ENCODE measurements at places on chromosomes 4 and X.
A peak's percentile ranks its signal among the peaks of the same experiment; 100 is the strongest.

- DNase-seq: no peak
These were observed 1.1 kb downstream of the NKX3-2 start for GRCh38 chr4:13543032-13543838.

DNA sequence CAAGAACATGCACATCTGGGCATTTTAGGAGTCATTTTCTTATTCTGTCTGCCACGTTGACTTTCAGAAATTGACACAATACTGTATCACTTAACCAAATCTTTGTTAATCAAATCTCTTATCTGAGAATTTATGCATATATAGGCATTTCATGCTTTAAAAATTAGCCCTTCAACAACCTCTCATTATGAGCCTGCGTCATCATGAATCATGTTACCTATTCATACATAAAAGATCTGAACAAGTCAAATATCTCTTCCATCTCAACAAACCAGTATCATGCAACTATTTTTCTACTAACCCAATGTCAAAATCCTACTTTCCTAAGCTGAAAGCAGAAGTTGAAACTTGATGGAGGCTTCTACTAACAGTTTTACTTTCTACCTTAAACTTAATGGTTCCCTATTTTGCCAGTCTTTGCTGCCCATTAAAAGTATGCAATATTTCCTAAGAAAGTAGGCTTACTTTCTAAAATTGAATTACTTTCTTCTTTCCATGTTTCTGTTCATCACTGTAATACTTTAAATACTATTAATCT lies 1.8 kb downstream of the ADAM29 start:
- no peak for DNase-seq

DNA sequence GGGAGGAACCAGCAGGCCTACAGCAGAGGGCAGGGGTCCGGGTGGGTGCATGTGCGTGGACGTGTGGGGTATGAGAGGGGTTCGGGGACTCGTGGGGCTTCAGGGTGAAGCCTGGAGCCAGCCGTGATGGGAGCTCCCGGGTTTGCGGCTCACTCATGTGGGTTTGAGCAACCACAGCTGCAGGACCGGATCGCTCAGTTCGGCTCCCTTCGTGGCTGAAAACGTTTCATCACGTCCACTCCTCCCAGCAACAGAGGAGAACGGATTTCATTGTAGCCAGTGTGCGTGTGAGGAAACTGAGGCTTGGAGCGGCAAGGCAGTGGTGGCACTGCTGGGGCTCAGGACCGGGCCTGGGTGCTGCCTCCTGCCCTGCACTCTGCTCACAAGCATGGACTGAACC lies 10.6 kb downstream of the BGN start:
- DNase-seq: no peak

DNA sequence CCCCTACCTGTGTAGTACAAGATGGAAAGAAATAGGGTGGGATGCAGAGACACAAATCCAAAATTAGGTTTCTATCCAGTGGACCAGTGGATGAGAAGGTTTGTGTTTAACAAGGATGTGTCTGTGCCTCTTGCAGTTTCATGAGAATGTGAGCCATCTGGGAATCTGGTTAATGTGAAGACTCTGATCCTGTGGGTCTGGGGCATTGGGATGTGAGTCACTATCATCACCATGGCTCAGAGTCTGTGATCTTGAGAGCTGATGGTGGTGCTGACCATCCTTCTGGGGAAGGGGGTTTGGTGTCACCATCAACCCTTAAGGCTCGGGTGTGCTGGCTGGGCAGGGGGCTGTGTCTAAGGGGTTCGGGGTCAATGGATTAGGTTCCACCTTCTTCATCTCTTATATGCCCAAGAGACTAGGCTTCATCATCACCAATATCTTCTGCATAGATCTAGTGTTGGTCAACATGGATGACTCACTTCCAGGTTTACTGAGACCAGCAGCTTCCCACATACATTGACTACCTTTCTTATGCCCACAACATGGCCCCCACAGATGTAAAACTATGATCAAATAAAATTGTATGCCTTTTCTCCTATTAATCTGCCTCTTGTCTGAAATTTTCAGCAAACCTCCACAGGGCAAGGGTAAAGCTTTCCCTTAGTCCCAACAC lies 65.7 kb upstream of the MID1 start:
- no peak for DNase-seq

GRCh38 chr4:82373816-82374625 lies at the start of gene HNRNPD:
Gene HNRNPD, minus strand, starts transcription at chr4:82373991. Its CDS starts 313 bp downstream, at chr4:82373678.
- DNase-seq: peak; percentile 81

DNA sequence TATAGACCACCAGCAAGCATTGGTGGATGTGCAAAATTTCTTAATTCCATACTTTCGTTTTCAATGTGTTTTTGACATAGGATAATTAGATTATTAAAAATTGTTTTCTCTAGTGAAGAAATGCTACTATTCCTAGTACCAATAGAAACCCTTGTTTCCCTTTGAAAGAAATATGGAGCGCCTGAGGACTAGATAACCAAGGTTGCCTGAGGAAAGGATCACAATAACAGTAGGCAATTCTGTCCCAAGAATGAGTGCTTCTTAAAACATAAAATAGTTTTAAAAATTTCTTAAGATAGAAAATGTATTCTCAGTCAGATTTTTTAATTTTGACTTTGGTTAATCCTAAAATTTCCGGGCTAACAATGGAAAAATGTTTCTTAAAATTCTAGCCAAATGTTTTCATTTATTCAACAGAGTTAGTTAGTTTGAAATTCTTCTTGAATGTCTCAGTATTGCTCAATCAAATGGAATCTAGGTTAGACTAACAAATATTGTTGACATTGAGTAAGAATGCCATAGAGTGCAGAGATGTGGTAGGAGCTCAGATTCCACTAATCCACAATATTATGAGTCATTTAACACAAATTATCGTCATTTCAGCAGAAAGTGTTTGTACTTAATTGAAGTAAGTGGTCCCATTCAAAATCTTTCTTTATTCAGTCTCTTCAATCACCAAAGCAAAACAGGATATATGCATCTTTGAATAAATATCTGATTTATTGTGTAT lies 666.0 kb downstream of the GRID2 start:
- DNase-seq: no peak

DNA sequence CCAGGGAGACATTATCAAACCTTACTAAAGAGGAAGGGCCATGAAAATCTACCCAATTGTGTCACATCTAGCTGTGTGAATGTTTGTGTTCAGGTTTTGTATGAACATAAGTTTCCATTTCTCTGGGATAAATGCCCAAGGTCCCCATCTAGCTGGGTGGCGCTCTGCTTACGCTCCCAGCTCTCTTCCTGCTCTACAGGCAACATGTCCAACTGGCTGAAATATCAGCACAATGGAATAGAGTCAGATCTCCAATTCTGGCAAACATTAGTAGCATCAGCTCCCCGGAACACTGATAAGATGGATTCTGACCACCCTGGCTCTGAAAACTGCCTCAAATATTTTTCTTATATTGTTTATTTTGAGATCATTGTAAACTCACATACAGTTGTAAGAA lies 74.8 kb downstream of the IRF2 start:
- no peak for DNase-seq

GRCh38 chr4:54527532-54527931 lies 130.2 kb upstream of the KIT start:
- no peak for DNase-seq

GRCh38 chr4:147340111-147340510 lies 140.8 kb upstream of the EDNRA start:
- no peak for DNase-seq

DNA sequence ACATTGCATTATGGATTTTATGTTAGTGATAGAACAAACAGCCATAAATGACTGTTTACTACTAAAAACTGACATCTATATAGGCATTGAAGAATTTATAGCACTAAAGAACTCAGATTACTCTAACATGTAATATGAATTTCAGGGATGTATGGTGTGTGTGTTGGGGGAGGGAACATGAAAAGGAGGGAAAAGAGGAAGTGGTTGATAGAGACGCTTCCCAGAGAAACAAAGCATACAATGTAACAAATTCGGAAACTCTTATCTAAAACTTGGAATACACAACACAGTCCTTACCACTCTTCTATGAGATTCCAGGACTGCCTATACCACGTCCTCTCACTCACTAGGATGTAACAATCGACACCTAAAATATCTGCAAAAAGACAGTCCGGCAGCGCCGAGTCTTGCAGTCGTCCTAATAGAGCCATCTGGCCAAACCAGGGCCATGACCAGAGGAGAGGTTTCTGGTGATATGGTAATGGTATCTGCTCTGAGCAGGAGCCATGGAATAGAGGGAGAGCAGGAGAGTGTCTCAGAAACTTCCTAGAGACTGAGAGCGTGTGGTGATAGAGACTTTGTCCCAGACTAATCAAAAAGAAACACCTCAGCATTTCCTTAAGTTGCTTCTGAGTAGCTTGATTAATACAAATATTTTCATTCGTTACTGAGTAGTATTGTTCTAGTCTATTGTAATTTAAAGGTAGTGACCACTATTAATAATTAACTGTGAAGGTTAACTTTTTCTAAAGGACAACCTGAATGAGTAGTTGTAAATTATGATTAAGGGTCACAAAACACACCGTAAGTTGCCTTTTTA lies 251.9 kb upstream of the ETNPPL start:
- no peak for DNase-seq

- DNase-seq: no peak
These were observed 33.0 kb downstream of the GALNTL6 start for GRCh38 chr4:171846232-171846631.

- DNase-seq: no peak
These were observed 27.3 kb downstream of the OFD1 start for GRCh38 chrX:13761606-13762414.

DNA sequence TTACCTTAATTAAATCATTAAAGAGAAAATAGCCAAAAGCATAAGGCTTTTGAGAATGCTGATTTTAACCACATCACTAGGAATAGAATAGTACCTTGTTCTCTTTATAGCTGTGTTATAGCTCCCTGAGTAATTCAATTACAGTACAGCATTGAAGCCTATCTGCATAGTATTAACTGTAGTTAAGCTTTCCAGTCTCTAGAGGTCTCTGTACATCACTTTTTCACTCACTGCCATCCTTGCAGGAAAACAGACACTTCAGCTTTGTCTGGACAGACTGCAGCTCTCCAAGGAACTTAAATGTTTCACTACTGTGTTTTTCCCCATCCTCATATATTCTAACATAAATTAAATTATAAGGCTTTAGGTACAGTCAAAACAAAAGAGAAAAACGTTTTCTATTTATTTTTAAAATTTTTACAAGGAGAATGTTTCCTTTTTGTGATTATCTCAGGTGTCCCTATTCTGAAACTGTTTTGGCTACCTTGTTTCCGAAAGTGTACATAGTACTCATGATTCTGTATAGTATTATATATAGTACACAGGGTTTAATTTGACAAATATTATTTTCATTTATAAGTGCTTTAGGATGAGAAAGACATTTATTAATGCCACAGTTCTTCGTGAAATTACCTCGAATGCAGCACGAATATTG lies 407.9 kb downstream of the PCDH18 start:
- no peak for DNase-seq

DNA sequence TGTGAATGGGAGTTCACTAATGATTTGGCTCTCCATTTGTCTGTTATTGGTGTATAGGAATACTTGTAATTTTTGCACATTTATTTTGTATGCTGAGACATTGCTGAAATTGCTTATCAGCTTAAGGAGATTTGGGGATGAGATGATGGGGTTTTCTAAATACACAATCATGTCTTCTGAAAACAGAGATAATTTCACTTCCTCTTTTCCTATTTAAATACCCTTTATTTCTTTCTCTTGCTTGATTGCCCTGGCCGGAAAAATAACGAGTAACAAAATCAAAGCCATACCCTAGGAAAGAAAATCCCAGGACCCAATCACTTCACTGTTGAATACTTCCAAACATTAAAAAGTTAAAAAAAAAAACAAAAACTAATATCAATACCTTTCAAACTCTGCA lies 67.7 kb upstream of the UGT2B4 start:
- no peak for DNase-seq

- DNase-seq: no peak
These were observed 135.4 kb upstream of the ATOH1 start for GRCh38 chr4:93693141-93693540.

- no peak for DNase-seq
These were observed 41.2 kb downstream of the PIR start for GRCh38 chrX:15451913-15452312.

DNA sequence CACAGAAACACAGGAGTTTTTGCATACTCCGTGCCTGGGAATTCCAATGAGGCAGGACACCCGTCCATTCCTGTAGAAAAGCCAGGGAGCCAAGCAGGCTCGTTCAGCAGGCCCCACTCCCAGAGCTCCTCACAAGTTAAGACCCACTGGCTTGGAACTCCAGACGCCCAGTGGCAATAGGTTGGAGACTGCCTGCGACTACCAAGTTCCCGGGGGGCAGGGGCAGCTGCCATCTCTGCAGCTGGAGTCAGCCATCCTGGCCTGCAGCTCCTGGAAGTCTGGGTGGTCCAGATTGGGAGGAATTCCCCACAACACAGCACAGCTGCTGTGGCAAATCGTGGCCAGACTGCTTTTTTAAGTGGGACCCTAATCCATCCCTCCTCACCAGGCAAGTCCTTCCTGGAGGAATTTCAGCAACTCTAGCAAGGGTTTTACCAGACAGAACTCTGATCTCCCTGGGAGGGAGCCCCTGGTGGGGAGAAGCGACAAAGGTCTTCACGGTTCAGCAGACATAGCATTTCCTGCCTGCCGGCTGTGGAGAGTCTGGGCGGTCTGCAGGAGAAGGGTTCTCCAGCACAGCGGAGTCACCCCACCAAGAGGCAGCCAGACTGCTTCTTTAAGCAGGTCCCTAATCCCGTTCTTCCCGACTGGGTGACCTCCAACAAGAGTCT lies 231.9 kb downstream of the STPG2 start:
- DNase-seq: no peak

Measured in T-helper 1 cell (primary cell).